ENCODE measurements at places on chromosomes 4 and X. TPM values are rescaled to one million over a fixed set of nuclear protein-coding genes. Genes with fewer than 3 reads are reported as not detected.

Gene MAGEA2
- total RNA-seq = not detected

Gene MCTS1
- total RNA-seq = 31.0 TPM

Gene PAGE2B
- total RNA-seq = not detected

Gene SLC49A3
- 2.0 TPM for total RNA-seq

Gene CLOCK
- 10.9 TPM for total RNA-seq

Gene DUX4
- not detected for total RNA-seq

DNA sequence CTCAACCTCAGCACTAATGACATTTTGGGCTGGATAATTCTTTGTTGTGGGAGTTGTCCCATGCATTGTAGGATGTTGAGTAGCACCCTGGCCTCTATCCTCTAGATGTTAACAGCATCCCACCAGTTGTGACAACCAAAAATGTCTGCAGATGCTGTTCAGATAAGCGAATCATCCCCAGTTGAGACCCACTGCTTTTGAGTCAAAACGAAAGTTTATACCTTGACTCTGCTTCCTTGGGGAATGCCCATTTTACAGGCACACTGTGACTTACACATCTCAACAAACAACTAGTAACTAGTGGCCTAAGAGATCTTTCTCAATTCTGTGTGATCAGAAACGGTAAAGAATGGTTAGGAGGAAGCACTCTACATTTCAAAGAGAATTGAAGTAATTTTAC, 37.0 kb downstream of the SEPSECS start:
- DNase-seq = no peak

- DNase-seq = no peak
These were observed 32.7 kb downstream of the NFKB1 start for GRCh38 chr4:102533904-102534303.

GRCh38 chrX:24151513-24151912, 2.0 kb downstream of the ZFX start:
- DNase-seq = no peak

DNA sequence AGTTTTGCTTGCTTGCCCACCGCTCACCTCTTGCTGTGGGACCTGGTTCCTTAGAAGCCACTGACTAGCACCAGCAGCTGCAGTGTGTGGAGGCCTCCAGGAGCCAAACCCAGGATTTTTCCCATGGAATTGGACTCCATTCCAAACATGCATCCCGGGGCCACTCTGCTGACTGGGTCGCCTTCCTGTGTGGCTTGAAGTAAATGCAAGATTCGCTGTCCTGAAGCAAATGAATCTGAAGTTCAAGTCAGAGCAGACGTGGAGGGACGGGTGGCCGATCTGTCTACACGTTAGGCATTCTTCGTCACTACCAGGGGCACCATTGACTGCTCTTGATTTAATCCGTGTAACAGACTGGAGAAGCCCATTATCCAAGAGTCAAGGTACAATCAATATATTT, 109.0 kb downstream of the SHOX start:
- no peak for DNase-seq

- DNase-seq = no peak
These were observed 241.8 kb upstream of the SMIM31 start for GRCh38 chr4:164512124-164512523.

GRCh38 chr4:162841753-162842152, 324.9 kb downstream of the NAF1 start:
- no peak for DNase-seq

Data from naive thymus-derived CD8-positive, alpha-beta T cell (primary cell).